Caki2 (cell line): ENCODE measurements at places on chromosomes 3 and 15.

GRCh38 chr15:80480909-80481308 lies 76.7 kb downstream of the ARNT2 start:
- DNase-seq = no peak

- peak; percentile 46 for DNase-seq
Measured at GRCh38 chr3:45547764-45548680, 46.5 kb upstream of the LIMD1 start.

- no peak for DNase-seq
Measured at GRCh38 chr3:112667599-112667998, 26.7 kb upstream of the CCDC80 start.

- DNase-seq = no peak
Measured at GRCh38 chr3:49279376-49279775, 2.3 kb upstream of the C3orf62 start.

- peak; percentile 44 for DNase-seq
Measured at GRCh38 chr3:33636125-33636850, 81.8 kb downstream of the CLASP2 start.
